ENCODE measurements at places on chromosomes 2 and 18. TPM values are rescaled to one million over a fixed set of nuclear protein-coding genes. Genes with fewer than 3 reads are reported as not detected.

The CENPA gene
- not detected for total RNA-seq

The GREB1L gene
- 0.20 TPM for total RNA-seq

The UGT1A3 gene
- 0.30 TPM for total RNA-seq

The POTEJ gene
- total RNA-seq, result not detected

The MRO gene
- total RNA-seq, result not detected
